Pancreas (tissue), 10 donors: ENCODE measurements at places on chromosomes 5 and 9. TPM values are rescaled to one million over a fixed set of nuclear protein-coding genes. Genes with fewer than 3 reads are reported as not detected.

DNA sequence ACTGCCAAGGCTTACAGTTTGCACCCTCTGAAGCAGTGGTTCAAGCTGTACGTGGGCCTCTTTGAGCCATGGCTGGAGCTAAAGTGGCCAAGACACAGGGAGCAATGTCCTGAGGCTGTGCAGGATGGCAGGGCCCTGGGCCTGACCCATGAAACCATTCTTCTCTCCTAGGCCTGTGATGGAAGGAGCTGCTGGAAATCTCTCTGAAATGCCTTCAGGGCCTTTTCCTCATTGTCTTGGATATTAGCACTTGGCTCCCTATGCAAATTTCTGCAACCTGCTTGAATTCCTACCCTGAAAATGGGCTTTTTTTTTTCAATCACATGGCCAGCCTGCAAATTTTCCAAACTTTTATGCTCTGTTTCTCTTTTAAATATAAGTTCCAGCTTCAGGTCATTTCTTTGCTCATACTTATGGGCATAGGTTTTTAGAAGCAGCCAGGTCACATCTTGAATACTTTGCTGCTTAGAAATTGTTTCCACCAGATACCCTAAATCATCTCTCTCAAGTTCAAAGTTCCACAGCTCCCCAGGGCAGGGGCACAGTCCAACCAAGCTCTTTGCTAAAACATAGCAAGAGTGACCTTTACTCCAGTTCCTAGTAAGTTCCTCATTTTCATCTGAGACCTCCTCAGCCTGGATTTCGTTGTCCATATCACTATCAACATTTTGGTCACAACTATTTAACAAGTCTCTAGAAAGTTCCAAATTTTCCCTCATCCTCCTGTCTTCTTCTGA lies 138.3 kb downstream of the OSTF1 start:
- peaks cover 5% of the 10 kb centered on the region for H3K4me1 ChIP-seq
- H3K27me3 ChIP-seq, result no peaks in the 10 kb centered on the region
- H3K27ac ChIP-seq, result no peak overlapping the region

- no peak overlapping the region for H3K27ac ChIP-seq
- H3K4me3 ChIP-seq, result peak overlapping the region; percentile 31
- no peaks in the 10 kb centered on the region for H3K27me3 ChIP-seq
Measured at GRCh38 chr5:73419465-73420390, 28.8 kb downstream of the FOXD1 start.

DNA sequence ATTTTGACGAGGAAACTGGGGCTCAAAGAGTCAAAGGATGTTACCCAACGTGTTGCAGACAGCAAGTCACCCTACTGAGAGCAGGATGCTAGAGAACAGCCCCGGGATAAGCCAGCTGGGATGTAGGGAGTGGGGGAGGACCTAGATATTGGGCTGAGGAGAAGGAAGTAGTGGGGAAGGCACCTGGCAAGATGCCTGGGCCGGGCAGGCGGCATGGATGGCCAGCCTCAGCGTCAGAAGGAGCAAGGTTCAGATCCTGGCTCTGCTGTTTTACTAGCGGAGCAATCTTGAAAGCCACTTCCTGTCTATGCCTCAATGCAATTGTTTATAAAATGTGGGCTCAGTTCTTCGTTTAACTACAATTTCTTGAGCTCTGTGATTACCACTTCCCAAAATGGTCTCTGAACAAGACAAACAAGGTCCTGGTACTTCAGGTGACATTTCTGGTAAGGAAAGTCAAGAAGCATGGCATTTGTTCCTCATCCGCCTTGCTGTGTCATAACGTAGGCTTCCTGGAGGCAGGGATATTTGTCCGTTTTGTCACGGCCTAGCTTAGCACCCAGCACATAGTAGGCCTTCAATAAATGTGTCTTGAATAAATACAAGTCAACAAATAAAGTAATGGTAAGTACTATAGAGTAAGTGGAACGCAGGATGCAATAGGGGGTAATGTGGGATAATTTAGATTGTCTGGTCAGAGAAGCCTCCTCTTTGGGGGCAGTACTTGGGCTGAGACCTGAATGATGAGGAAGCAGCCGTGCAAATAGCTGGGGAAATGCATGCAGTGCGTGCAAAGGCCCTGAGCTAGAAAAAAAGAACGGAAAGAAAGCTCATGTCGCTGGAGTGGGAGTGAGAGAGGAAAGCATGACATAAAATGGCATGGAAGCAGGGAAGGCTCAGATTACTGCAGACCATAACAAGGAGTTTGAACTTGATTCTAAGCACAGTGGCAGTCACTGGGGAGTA lies 70.5 kb downstream of the SMIM23 start:
- no peak overlapping the region for H3K27ac ChIP-seq
- no peak for DNase-seq
- H3K27me3 ChIP-seq, result no peaks in the 10 kb centered on the region
- H3K4me1 ChIP-seq, result no peaks in the 10 kb centered on the region
- no peak overlapping the region for H3K4me3 ChIP-seq

PALM2AKAP2 gene
- total RNA-seq, result 5.3 TPM

DNA sequence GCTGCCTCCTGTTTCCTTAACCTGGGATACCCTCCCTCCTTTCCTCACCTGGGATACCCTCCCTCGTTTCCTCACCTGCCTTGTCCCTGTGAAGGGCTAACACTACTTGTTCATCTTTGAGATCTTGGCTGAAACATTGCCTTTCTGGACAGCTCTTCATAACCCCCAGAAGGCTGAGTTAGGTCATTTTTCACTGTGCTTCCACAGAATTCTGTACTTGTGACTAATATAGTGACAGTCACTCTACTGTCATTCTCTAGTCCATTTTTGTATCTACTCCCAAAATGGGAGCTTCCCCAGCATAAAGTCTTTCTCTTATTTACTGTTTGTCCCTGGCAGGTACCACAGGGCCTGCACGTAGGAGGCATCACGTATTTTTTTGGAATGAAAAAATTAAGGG lies 21.5 kb upstream of the DAB2 start:
- no peak overlapping the region for H3K27ac ChIP-seq
- no peaks in the 10 kb centered on the region for H3K36me3 ChIP-seq
- no peaks in the 10 kb centered on the region for H3K4me1 ChIP-seq
- no peak for DNase-seq
- no peak overlapping the region for H3K4me3 ChIP-seq
- no peaks in the 10 kb centered on the region for H3K27me3 ChIP-seq

DNA sequence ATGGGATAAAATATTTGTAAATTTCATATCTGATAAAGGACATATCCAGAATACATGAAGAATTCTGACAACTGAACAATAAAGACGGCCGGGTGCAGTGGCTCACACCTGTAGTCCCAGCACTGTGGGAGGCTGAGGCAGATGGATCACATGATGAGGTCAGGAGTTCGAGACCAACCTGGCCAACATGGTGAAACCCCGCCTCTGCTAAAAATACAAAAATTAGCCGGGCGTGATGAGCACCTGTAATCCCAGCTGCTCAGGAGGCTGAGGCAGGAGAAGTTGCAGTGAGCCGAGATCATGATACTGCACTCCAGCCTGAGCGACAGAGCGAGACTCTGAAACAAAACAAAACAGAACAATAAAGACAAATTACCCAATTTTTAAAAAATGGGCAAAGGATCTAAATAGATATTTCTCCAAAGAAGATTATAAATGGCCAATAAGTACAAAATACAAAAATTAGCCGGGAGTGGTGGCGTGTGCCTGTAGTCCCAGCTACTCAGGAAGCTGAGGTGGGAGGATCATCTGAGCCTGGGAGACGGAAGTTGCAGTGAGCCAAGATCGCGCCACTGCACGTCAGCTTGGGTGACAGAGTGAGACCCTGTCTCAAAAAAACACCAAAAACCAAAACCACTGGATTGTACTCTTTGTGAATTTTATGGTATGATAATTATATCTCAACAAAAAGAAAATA lies 9.6 kb upstream of the NSD1 start:
- H3K36me3 ChIP-seq, result no peaks in the 10 kb centered on the region
- H3K4me1 ChIP-seq, result no peaks in the 10 kb centered on the region
- no peaks in the 10 kb centered on the region for H3K27me3 ChIP-seq
- H3K4me3 ChIP-seq, result no peak overlapping the region

GRCh38 chr5:171956314-171956713 lies 50.1 kb downstream of the FBXW11 start:
- no peaks in the 10 kb centered on the region for H3K36me3 ChIP-seq
- no peak for DNase-seq
- H3K4me1 ChIP-seq, result peaks cover 57% of the 10 kb centered on the region
- H3K27me3 ChIP-seq, result no peaks in the 10 kb centered on the region
- peak overlapping the region; percentile 26 for H3K27ac ChIP-seq

ERCC6L2 gene
- total RNA-seq, result 13.6 TPM

UGT3A2 gene
- not detected for total RNA-seq

DNA sequence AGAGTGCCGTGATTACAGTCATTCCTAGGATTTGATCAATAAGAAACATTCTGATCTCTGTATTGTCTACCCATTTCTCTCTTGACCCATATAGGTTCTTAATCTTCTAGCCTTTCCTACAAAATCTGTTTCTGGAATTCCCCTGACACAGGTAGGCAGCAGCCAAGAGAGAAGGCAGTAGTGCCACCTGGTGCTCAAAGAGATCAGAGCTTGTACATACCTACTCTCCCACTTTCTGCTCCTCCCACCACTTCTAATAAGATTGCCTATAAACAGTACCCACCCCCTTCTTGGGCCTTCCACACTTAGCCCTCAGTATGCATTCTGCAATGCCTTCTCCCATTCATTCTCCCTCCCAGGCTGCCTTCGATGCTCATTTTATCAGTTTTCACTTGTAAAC lies 117.4 kb upstream of the RORB start:
- H3K4me3 ChIP-seq, result no peak overlapping the region
- no peak overlapping the region for H3K27ac ChIP-seq
- no peaks in the 10 kb centered on the region for H3K4me1 ChIP-seq
- no peaks in the 10 kb centered on the region for H3K36me3 ChIP-seq

FAM78A gene
- total RNA-seq, result 0.37 TPM

GRCh38 chr9:7967851-7968250 lies 168.3 kb upstream of the DMAC1 start:
- H3K36me3 ChIP-seq, result no peaks in the 10 kb centered on the region
- no peaks in the 10 kb centered on the region for H3K27me3 ChIP-seq
- no peak overlapping the region for H3K27ac ChIP-seq
- no peaks in the 10 kb centered on the region for H3K4me1 ChIP-seq
- H3K4me3 ChIP-seq, result no peak overlapping the region
- peak; percentile 9 for DNase-seq

- DNase-seq, result no peak
- no peaks in the 10 kb centered on the region for H3K36me3 ChIP-seq
- H3K4me1 ChIP-seq, result no peaks in the 10 kb centered on the region
- H3K27me3 ChIP-seq, result no peaks in the 10 kb centered on the region
- H3K27ac ChIP-seq, result no peak overlapping the region
Measured at GRCh38 chr5:176881816-176882566, 17.2 kb downstream of the HK3 start.

DNA sequence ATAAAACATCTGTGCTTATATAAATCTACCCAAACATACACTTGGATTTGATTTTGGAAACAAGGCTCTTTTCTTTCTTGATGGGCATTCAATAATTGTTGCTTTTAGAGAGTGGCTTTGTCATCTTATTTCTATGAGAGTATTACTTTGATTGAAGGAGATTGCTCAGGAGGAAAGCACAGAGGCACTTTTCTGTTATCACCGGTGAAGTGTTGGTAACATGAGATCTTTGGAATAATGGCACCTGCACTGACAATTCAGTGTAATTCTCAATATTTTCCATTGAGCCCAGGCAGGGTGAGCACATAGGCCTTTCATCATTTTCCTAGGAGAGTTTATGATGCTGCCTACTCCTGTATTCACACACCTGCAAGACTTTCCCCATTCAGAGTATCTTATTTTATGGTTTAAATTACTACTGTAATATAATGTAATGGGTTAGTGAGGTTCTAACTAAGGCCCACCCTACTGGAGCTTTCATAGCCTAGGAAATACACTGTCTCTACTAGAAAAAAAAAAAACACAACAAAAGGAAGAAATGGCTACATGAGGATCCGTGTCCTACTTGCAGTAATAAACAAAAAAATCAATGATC lies 244.3 kb downstream of the DENND1A start:
- no peaks in the 10 kb centered on the region for H3K27me3 ChIP-seq
- H3K4me3 ChIP-seq, result no peak overlapping the region
- no peak for DNase-seq
- no peaks in the 10 kb centered on the region for H3K4me1 ChIP-seq
- no peaks in the 10 kb centered on the region for H3K36me3 ChIP-seq
- H3K27ac ChIP-seq, result no peak overlapping the region

- peak overlapping the region; percentile 64 for H3K27ac ChIP-seq
- no peaks in the 10 kb centered on the region for H3K27me3 ChIP-seq
- peak overlapping the region; percentile 74 for H3K4me3 ChIP-seq
Measured at GRCh38 chr9:131126059-131126426, 657 bp downstream of the NUP214 start.
